ENCODE measurements at places on chromosomes 6 and 20.

GRCh38 chr6:154468760-154469159, 41.7 kb downstream of the CNKSR3 start:
- DNase-seq, result no peak

DNA sequence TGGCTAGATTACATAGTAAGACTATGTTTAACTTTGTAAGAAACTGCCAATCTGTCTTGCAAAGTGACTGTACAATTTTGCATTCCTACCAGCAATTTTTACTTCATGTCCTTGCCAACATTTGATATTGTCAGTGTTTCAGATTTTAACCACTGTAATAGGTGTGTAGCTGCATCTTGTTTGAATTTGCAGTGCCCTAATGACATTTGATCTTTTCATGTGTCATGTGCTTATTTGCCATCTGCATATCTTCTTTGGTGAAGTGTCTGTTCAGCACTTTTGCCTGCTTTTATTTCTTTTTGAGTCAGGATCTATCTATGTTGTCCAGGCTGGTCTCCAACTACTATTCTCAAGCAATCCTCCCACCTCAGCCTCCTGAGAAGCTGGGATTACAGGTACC, 2.4 kb upstream of the PRPH2 start:
- DNase-seq, result no peak

- no peak for DNase-seq
Observed at GRCh38 chr6:101800598-101800997, 407.1 kb downstream of the GRIK2 start.

GRCh38 chr6:46376562-46377061, 114.6 kb downstream of the RCAN2 start:
- no peak for DNase-seq

- DNase-seq, result no peak
Observed at GRCh38 chr6:39786649-39787048, 5.5 kb upstream of the DAAM2 start.

DNA sequence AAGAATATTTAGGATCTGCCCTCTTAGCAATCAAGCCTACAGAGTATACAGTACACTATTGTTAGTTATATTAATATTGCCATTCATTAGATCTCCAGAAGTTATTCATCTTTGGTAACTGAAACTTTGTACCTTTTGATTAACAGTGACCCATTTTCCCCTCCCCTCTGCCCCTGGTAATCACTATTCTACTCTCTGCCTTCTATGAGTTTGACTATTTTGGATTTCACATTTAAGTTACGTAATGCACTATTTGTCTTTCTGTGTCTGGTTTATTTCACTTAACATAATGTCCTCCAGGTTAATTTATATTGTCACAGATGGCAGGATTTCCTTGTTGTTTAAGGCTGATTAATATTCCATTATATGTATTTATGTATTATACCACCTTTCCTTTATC, 86.0 kb upstream of the TINAG start:
- no peak for DNase-seq

DNA sequence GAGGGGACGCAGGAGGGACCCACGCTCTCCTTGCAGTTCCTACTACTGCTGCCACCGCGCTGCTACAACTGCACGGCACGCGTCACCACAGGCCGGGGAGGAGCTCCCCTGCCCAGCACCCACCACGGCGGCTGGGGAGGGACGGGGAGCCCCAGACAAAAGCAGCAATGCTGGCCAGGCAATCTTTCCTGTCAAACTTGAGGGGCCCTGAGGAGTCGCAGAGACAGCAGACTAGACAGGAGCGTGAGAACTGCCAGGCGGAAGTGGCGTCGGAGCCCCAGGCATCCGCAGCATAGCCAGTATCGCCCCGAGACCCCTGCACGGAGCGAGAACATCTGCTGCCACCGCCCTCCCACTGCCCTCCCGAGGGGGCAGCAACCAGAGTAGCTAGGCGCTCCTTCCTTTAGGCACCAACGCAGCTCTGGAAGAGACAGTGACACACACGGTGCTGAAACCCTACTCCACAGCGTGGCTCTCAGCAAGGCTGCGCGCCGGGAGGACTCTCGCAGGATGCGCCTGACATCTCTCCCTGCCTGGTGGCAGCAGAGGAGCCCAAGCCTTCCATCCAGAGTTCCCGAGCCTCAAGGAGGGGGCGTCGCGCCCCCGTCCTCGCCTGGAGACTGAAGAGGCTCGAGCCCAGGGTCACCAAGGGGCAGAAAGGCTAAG, 2.2 kb downstream of the TAF4 start:
- no peak for DNase-seq

DNA sequence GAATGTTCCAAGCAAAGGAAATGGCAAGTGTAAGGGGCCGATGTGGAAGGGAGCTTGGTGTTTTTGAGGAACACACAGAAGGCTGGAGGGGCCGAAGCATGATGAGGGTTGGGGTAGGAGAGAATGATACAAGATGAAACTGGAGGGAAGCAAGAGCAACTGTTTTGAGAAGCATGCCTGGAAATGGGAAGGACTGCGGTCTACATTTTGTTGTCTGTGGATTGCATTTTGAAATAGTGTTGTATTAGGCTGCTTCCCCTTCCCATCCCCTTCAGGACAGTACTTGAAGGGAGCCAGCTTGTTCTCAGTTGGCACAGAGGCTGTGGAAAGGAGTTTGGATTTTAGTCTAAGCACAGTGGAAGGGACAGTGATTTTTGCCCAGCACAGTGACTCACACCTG, 2.2 kb downstream of the TM9SF4 start:
- no peak for DNase-seq
